Fibroblast of upper back skin (primary cell): ENCODE measurements at places on chromosomes 13 and 19.

DNA sequence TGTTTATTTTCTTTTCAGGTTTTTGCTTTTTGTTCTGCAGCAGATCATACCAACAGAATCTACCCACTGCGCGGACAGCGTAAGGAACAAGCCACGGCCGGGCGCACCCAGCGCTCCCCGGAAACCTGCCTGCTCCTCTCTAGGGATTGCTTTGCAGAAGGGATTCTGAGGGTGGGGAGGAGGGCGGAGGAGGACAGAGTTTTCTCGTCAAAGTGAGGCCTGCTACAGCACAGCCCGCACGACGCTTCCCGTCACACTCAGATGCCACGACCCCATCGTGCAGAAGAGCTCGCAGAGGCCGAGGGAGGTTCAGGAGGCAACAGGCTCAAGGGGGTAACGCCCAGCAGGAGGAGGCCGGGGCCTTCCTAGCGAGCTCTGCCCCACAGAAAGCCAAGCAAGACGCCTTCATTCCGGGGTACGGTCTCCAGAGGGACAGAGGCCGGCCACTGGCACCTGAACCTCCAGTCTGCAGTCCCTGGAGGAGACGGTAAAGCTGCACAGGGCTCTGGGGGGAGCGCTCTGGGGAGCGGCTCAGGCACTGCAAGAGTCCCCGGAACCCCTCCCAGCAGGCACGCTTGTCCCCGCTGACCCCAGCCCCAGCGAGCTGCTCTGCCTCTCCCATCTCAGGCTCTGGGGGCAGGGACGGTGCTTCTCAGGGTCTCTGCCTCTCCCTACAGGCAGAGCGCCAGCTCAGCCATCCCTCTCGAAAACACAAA lies 6.9 kb downstream of the REXO1 start:
- no peak for DNase-seq

- DNase-seq: peak; percentile 66
These were observed 480.2 kb upstream of the MIR17HG start for GRCh38 chr13:90867336-90867683.

DNA sequence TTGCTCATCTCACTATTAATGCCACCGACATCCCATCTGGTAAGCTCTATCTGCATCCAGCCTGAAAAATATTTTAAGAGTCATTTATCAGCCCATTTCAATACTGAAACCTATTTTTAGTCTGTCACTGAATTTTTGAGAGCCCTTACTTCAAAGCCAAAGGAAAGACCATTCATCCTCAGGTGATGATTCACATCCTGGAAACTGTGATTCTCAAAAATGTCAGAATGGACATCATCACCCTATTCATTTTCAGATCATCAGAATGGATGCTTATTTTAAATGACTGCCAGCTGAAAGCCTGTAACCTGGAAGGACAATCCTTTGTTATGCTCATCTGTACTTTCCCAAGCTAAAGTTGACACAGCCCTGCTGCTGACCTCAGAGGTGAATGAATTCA lies 27.0 kb downstream of the TNFSF11 start:
- peak; percentile 84 for DNase-seq

GRCh38 chr13:27283906-27284493 lies 13.4 kb downstream of the RASL11A start:
- no peak for DNase-seq
